ENCODE measurements at places on chromosomes 11 and 22.

GRCh38 chr11:21511835-21512440 lies 680.9 kb upstream of the ANO5 start:
- peak; percentile 45 for DNase-seq

GRCh38 chr11:57484141-57484710 lies 23.9 kb downstream of the RTN4RL2 start:
- DNase-seq, result no peak

- DNase-seq, result no peak
Measured at GRCh38 chr11:76613901-76614300, 56.6 kb downstream of the LRRC32 start.

GRCh38 chr11:117075186-117075585 lies 23.0 kb downstream of the SIK3 start:
- DNase-seq, result no peak

DNA sequence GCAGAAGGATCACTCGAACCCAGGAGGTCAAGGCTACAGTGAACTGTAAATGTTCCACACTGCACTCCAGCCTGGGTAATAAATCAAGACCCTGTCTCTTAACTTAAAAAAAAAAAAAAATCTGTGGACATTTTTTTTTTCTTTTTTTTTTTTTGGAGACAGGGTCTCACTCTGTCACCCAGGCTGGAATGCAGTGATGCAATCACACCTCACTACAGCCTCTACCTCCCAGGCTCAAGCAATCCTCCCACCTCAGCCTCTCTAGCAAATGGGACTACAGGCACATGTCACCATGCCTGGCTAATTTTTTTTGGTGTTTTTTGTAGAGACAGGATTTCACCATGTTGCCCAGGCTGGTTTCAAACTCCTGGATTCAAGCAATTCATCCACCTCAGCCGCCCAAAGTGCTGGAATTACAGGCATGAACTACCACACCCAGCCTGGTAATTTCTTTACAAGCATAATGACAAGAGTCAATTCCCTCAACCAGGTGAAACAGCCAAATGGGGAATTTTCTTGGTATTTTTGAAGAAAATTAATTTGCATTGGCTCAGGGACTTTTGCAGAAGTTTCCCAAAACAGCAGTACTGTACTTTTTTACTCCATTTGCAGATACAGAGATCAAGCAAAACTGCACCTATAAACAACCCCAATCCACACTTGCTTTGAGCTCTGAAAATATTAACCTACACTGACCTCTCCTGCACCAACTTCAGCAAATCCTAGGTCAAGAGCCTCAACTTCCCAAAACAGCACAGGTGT lies 44.0 kb downstream of the MRTFA start:
- DNase-seq, result no peak

DNA sequence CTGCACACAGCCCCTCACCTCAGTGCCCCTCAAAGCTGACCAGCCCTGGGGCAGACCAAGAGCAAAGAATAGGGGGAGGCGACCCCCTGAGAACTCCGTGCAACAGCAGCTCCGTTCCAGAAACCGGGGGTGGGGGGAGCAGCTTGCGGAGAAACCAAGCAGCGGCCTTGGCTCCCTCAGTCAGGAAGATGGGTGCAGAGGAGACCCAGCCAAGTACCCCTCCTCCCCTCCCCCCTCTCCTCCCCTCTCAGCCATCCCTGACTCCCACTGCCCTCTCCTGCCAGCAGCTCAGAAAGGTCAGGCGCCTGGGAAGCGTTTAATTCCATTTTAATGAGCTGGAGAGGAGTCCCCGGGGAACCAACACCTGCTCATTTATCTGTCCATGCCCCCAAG lies 78.9 kb downstream of the PDE2A start:
- DNase-seq, result no peak

DNA sequence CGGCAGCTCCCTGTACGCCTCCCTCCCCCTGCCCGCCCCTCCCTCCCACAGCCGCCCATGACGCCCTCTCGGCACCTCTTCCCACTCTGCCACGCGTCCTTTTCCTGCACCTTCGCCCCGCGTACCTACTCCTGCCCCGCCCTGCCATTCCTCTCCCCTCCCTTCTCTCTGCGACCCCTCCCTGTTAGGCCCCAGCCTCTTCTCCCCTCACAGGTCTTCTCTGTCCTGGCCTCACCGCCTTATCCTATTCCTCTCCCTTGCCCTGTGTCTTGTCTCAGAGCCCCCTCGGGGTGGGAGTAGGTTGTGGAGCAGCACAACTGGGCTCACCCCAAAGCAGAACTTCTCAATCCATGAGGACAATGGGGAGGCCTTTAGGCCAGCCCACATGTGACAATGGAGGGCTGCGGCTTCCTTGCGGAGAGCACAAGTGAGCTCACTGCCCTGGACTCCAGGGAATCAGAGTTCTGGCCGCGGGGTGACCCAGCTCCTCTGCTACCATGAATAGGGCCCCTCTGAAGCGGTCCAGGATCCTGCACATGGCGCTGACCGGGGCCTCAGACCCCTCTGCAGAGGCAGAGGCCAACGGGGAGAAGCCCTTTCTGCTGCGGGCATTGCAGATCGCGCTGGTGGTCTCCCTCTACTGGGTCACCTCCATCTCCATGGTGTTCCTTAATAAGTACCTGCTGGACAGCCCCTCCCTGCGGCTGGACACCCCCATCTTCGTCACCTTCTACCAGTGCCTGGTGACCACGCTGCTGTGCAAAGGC lies 539 bp downstream of the SLC35C1 start:
- no peak for DNase-seq

DNA sequence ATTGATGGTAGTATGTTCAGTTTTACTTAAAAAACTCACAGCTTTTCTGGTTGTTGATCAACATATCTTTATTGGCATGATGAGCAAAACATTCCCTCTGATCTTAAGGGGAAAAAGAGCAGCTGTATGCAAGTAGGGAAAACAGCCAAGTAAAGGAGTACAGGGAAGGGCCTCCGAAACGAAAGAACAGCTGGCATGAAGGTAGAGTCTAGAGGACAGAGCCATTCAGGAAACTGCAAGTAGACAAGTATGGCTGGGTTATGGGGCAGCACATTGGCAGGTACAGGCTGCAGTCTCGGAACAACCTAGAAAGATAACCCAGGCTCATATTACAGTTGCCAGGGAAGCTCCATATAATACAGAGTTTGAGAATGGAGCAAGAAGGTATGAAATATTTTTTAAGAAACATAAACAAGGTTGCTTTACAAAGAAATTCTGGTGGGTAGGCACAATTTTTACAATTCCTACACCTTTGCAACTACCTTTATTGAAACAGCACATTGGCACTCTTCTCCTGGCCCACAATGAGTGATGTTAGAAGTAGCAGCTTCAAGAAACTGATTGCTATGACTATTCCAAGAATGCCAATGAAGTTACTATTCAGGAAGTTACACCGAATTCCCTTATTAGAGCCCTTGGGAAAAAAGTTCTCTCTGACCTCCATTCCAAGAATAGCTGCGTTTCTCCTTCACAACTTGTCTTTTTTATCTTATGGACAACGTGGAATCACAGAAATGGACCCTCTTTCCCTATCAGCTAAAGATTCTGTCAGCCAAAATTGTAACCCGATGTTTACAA lies 45.2 kb downstream of the LGR4 start:
- no peak for DNase-seq

DNA sequence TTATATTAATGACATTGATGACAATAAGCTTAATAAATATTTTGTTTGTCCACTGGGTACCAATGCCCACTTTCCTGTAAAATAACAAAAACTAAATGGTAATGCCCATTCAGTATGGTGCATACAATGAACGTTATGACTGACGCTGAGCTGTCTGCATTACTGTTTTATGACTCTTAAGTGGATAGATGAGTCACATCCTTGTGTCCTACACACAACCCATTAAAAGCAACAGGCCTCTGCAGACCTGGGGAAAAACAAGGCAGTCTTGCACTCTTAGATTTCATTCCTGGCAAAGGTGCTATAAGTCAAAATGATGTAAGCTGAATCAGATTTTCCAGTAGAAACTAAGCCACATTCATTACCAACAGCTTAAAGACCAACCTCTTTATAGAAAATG lies 176.3 kb upstream of the TMEM45B start:
- DNase-seq, result peak; percentile 82

All from activated CD4-positive, alpha-beta T cell treated with anti-CD3 and anti-CD28 coated beads, Interleukin-2, Interleukin-6, amounts not matched to agents 100 ng/mL and 50 ng/mL, durations not matched to agents 16 hours and 8 hours (primary cell).